Effector CD4-positive, alpha-beta T cell (primary cell): ENCODE measurements at places on chromosomes 16 and 17.
A peak's percentile ranks its signal among the peaks of the same experiment; 100 is the strongest.

DNA sequence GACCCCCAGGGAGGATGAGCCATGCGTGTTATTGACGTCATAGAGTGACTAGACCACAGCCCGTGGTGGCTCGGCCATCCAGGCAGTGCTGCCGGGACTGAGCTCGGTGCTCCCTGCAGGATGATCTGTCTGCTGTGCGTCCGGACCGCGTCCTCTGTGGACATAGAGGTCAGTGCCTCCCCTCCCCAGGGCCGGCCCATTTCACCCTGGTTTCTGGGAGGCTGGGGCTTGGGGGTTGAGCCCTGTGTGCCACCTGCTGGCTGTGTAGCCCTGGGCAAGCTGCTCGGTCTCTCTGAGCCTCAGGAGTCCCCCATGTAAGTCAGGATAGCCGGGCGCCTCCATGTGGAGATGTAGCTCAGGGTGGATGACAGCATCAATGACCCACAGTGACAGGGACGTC, 8.3 kb downstream of the TSC2 start:
- no peak for DNase-seq

- no peak for DNase-seq
Measured at GRCh38 chr17:41098481-41098880, 539 bp upstream of the KRTAP4-8 start.

- no peak for DNase-seq
Measured at GRCh38 chr16:4806280-4806679, 3.8 kb upstream of the ROGDI start.

GRCh38 chr17:76385892-76386786, 1.7 kb downstream of the SPHK1 start:
- DNase-seq: peak; percentile 73

GRCh38 chr17:1186923-1187771, 7.4 kb upstream of the ABR start:
- peak; percentile 63 for DNase-seq
